Stimulated activated CD8-positive, alpha-beta memory T cell treated with anti-CD3 and anti-CD28 coated beads, Interleukin-15, amount 100 ng/mL, for 1 hour (primary cell): ENCODE measurements at places on chromosomes 3 and 15.

GRCh38 chr15:79973456-79974195 lies 2.6 kb upstream of the BCL2A1 start:
- DNase-seq, result no peak

GRCh38 chr3:129723558-129724324 lies 117.3 kb upstream of the PLXND1 start:
- DNase-seq, result no peak

DNA sequence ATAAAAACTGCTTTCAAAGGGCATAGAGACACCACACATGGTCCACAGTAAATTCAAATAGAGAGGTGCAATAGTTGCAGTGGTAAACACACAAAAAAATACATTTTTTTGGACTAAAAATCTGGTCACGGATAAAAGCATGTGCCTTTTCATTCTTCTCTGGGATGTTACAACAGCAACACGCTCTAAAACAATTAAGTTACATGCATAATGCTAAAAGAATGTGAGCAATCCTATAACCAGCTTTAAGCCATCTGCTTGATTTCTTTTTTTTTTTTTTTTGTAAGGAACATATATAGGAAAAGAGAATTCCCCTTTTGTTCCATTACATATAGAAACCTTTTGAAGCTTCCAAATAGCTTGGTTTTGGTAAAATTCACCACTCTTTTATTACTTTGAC lies 20.0 kb downstream of the WNT5A start:
- no peak for DNase-seq

DNA sequence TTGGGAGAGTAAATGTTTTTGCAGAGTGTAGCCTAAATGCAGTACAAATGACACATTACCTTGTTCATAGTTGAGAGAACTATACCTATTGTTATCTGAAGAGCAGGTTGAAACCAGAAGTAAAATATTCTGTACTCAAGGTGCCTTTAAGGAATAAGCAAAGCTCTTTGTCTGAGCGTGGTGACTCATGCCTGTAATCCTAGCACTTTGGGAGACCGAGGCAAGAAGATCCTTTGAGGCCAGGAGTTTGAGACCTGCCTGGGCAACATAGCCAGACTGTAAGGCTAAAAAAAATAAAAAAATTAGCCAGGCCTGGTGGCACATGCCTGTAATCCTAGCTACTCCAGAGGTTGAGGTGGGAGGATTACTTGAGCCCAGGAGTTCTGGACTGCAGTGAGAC lies 2.2 kb upstream of the RNF13 start:
- DNase-seq, result no peak

GRCh38 chr3:36846406-36846805 lies 82.1 kb upstream of the DCLK3 start:
- DNase-seq, result no peak

GRCh38 chr15:38652998-38653397 lies 88.4 kb upstream of the RASGRP1 start:
- peak; percentile 52 for DNase-seq

GRCh38 chr15:50945725-50946124 lies 37.2 kb downstream of the AP4E1 start:
- no peak for DNase-seq

DNA sequence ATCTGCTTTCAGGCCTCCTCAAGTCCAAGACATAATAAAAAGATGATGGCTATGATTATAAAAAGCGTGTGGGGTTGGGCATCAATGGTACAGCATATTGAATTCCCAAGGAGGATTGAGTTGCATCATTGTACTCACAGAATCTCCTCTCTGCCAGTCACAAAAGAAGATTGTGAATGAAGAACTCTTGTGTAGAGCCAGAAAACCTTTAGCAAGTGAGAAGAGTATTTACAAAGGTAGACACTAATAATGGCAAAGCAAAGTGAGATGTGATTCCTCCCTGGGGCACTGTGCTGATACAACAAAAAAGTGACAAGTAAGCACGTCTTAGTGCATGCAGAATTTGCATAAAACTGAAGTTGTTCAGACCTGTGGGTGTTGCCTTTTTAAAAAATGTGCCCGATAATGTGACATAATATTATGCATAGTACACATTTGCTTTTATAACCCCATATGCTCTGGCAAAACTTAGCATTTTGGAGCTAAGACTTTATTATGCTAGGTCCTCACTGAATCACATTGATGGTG lies 291.2 kb upstream of the TBC1D5 start:
- no peak for DNase-seq

- no peak for DNase-seq
Observed at GRCh38 chr3:106811376-106811775, 565.9 kb upstream of the CCDC54 start.

- no peak for DNase-seq
Observed at GRCh38 chr15:28896951-28897350, 11.2 kb downstream of the APBA2 start.

DNA sequence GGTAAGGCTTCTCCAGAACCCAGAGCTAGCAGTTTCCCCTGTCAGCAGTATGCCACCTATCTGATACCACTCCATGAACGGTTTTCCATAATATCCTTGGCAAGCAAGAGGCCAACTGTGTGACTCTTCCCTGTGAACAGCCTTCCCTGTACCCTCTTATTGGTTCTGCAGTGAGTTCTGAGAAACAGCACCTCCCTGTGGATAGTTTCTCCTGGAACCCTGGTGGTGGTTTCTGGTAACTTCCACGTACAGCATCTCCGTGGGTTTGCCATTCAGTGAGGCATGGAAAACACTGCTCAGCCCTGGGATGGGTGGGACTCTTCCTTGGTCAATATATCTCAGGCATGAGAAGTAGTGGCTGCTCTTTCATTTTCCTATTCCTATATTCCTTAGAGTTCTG lies 19.4 kb upstream of the SERPINI2 start:
- no peak for DNase-seq

GRCh38 chr3:51968883-51969678 lies 1.8 kb upstream of the PCBP4 start:
- DNase-seq, result no peak

- DNase-seq, result no peak
Observed at GRCh38 chr3:67898916-67899315, 244.5 kb upstream of the SUCLG2 start.

DNA sequence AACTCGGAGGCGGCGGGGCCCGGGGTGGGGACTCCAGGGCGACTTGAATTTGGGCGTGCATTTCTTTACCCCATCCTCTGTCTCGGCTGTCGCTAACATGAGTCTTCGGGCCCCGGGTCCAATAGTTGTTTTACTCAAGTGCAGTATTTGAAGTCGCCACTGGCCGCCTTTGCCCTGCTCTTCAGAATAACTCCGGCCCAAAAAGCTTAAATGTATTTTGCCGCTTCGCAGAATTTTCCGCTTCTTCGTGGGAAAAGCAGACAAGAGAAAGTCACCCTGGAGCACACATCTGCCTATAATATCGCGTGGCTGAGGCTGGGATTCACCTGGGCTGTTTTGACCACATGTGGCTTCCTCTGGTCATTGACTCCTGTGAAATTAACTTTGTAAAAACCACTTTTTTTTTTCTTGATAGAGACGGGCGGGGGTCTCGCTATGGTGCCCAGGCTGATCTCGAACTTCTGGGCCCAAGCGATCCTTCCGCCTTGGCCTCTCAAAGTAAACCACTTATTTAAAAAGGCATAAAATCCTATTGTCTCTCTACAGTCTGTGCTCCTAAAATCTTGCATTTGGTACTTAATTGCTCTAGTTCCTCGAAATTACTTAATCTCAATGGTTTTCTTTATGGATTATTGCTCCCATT lies 676 bp downstream of the CNOT10 start:
- DNase-seq, result no peak

- DNase-seq, result no peak
Observed at GRCh38 chr15:64092075-64092820, 1.4 kb downstream of the CIAO2A start.

- DNase-seq, result no peak
Observed at GRCh38 chr15:90638963-90639362, 78.2 kb upstream of the BLM start.

GRCh38 chr15:96327155-96327741 lies 3.3 kb upstream of the NR2F2 start:
- no peak for DNase-seq

GRCh38 chr3:105473521-105474223 lies 107.0 kb downstream of the ALCAM start:
- DNase-seq, result no peak

DNA sequence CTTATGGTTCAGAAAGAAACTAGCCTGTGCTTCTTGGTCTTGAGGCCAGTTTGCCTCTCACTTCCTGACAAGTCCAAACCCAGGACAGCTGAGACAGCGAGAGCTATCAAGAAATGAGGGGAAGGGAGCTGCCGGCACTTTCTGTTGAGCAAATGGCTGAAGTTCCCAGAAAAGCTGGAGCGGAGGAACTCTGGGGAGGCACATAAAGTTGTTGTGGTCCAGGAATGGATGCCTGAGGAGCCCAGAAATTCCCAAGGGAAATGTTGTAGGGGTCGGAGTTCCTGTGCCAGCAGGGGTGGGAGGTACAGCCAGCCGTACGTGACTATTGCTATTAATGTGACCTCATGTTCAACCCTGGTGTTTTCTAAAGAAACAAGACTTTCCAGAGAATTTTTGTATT lies 98.8 kb upstream of the TNFAIP8L3 start:
- DNase-seq, result no peak

GRCh38 chr3:10274601-10275000 lies 18.1 kb downstream of the GHRL start:
- DNase-seq, result no peak

GRCh38 chr3:5563537-5564277 lies 376.2 kb downstream of the EDEM1 start:
- DNase-seq, result no peak

DNA sequence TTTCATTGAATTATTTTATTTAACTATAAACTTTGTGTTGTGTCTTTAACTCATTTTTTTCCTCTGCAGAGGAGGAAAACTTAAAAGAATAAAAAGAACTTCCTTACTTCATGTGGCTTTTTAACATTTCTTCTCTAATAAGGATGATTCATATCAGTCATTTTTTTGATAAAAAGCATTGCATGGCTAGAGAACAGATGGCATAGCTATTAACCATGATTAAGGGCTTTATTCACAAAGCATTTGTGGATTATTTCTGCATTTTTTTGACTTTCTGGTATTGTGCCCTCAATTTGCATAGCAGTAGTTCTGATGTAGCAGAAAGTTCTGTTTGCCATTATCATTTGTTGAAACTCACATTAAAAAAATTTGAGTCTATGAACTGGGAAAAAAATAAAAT lies 540.8 kb downstream of the SI start:
- DNase-seq, result no peak

GRCh38 chr3:196197524-196197923 lies 13.7 kb downstream of the ZDHHC19 start:
- no peak for DNase-seq

- DNase-seq, result no peak
Observed at GRCh38 chr3:43726521-43726920, 35.8 kb downstream of the ABHD5 start.
